ENCODE measurements at places on chromosomes 6 and 20.

GRCh38 chr6:80482056-80482455 is 375.6 kb downstream of the BCKDHB start:
- no peak for DNase-seq

DNA sequence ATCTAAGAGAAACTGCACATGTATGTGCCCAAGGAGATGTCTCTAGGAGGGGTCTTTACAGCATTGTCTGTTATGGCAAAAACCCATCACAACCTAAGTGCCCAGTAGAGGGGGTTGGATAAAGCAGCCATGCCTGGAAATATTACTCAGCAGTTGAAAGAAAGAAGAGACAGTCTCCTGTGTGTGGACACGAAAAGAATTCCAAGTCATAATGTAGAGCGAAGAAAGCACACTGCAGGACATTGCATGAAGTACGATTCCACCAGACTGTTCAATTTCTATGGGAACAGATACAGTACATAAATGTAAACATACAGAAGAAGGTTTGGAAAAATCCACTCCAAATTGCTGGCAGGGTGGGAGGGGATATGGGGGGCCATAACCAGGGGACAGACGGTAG is 7.3 kb upstream of the TGM2 start:
- DNase-seq: peak; percentile 56

- no peak for DNase-seq
Measured at GRCh38 chr20:9270831-9271230, 201.9 kb downstream of the PLCB4 start.

GRCh38 chr20:53805895-53806384 is 212.3 kb upstream of the ZNF217 start:
- DNase-seq: peak; percentile 92

- DNase-seq: no peak
Measured at GRCh38 chr6:90131125-90131524, 165.5 kb downstream of the BACH2 start.

DNA sequence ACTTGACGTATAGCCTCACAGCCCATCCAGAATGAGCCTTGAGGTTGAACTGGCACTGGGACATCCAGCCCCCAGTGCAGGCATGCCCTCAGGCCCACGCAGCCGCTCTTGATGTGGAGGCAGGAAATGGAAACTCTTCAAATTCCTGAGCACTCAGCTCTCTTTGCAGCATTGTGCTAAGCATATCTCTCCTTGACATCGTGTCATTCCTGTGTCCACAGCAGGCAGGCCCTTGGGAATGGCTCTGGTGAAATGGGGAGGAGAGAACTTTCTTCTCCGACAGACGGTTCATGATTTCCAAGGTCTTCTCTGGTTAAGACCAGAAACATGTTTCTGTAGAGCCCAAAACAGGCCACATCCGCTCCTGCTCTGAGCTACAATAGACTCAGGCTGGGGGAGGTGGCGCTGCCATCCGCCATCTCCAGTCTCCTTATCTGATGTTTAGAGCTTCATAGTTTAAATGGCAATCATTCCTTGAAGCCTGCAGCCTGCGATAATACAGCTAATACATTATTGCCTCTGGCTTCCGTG is 248.8 kb downstream of the CDH4 start:
- no peak for DNase-seq

- no peak for DNase-seq
Measured at GRCh38 chr20:3080939-3081388, 3.6 kb downstream of the AVP start.

- DNase-seq: no peak
Measured at GRCh38 chr6:124783344-124783743, 178.9 kb upstream of the RNF217 start.

DNA sequence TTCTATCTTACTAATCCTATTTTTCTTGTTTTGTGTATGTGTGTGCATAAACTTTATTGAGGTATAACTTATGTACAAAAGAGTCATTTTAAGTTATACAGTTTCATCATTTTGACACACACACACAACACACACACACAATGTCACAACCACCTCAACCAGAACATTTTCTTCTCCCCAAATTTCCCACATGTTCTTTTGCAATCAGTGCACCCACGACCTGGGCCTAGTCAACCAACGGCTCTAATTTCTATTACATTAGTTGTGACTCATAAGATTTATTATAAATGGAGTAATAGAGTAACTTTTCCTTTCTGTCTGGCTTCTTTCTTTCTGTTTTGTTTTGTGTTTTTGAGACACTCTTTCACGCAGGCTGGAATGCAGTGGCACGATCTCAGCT is 9.8 kb upstream of the POM121L2 start:
- DNase-seq: no peak

DNA sequence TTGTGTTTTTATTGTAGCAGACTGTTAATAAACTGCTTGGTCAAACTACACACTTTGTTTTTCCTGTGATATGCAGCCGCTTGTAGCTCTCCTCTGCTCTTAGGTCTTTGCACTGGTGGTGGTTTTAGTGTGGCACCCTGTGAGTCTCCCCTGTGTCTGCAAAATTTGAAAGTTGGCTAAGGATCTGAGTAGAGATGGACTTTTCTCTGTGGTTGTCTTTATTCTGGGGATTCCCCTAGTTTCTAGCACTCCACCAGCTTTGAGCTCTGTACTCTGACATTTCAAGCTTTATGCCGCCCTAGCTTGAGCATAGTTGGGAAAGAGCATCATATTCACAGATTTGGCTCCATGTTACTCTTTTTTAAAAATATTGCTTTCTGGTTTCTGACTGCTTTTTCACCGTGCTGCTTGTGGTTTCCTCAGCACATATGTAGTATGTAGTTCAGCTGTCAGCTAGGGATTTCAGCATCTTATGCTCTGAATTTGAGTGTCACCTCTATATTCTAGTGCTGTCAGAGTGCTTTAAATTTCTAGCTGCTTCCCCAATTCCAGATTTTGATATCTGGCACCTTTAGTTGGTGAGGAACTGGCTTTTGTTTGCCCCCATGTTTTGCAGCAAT is 25.4 kb downstream of the CDYL start:
- no peak for DNase-seq

DNA sequence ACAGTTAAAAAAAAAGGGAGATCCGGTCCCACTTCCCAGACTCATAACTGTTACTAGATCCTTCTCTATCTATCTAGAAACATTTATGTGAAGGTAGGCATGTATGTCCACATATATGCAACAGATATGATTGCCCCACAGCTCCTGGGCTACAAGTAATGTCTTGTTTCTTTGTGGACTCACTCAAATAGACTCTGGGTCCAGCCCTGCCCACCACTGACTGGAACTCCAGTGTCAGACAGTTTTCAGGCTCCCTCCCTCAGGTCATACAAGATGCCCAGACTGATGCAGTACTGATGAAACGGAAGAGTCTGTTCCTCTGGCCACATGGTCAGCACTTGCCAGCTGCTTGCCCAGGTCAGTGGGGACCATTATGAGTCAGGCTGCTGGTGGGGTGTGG is 30.8 kb upstream of the IER3 start:
- no peak for DNase-seq

DNA sequence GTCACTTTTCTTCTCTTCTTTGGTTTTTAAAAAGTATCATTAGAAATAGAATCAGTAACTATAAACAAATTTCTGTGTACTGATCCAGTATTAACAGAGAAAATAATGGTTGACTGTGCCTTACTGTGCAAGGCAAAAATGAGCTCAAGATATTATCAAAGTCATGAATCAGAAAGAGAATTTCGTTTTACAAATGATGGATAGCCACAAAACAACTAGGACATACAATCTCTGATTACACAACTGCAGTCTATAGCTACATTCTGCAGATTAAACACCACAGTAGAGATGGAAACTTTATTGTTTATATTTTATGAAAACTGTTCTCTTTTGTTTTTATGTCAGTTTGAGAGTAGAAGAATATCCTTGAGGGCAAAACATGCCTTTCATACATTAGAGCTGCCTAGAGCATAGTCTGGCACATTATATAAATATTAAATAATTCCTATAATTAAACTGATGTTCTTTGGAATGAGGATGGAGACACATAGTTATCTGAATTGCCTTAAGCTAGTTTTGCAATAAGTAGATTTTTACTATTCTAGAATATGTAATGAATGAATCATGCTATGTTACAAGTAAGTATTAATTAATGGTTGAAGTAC is 333.1 kb downstream of the LAMA2 start:
- no peak for DNase-seq

DNA sequence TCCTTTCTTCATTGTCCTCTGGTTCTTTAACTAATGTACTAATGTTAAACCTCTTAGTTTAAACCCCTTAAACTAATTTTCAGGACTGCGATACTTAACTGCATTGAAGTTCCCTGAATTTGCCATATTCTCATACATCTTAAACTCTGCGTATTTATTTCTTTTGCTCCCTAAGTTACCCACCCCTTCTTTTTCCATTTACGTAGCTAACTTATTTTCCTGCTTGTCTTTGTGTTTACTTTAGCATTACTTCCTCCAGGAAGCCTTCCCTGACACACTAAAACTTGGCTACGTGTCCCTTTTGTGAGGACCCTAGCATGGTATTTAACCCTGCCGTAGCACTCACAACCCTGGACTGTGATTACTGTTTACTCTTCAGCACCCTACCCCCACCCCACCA is 79.0 kb downstream of the UBR2 start:
- no peak for DNase-seq

GRCh38 chr6:31057426-31058003 is 47.2 kb downstream of the MUC22 start:
- no peak for DNase-seq

- DNase-seq: no peak
Measured at GRCh38 chr6:51992876-51993275, 94.5 kb downstream of the PKHD1 start.

DNA sequence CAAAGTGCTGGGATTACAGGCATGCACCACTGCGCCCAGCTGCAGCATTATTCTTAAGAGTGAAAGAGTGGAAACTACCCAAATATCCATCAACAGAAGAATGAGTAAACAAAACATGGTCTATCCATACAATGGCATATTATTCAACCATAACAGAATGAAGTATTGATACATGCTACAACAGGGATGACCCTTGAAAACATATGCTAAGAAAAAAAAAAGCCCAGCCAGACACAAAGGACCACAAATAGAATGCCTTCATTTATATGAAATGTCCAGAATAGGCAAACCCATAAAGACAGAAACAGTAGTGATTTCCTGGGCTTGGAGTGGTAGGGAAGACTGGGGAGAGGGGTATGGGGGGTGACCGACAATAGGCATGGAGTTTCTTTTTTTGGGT is 7.1 kb downstream of the TUBB2B start:
- no peak for DNase-seq

DNA sequence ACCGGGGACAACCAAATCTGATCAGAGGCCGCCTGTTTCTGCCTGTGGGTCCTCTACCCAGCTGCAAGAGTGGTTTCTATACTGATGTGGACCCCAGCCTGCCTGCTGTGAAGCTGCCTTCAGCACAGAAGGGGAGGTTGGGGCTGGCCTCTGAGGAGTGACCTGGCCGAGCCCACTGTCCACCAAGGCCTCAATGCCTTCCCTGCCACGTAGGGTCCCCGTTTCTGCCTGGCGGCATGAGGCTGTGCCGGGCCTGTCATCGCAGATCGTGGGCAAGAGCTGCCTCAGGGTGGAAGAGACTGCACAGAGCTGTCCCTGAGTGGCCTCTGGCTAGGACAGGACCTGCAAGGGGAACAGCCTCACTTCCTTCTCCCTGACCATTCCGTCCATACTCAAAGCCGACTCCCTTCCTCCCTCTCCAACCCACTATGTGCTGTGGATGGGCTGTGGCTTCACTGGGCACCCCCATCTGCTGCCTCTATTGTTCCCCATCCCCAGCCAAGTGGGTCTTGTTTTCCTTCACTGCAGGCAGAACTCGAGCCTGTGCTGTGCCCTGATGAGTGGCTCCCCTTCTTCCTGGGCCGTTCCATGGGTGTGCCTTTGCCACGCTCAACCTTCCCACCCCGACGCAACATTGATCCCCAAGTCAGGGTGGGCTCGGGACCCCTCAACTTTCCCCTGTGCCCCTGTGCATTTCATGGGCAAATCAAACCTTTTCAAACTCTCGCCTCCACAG is 60.3 kb downstream of the ERMARD start:
- DNase-seq: no peak

DNA sequence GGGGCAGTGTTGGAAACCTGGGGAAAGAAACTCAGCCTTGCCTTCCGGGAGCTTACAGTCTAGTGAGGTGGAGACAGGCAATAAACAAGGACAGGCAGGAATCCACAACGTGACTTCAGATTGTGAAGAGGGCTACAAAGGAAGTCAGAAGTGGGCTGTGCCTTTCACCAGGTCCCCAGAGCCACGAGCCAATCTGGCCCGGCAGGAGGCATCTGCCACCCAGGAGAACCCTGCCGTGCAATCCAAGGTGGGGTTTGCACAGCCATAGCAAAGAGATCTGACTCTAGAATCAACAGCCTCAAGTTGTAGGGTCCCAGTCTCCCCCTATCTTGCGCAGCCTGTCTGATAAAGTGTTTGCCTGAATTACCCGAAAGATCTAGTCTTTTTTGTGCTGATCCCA is 5.5 kb downstream of the SLC32A1 start:
- DNase-seq: no peak

GRCh38 chr20:38523697-38524096 is 51.1 kb downstream of the RALGAPB start:
- peak; percentile 6 for DNase-seq

DNA sequence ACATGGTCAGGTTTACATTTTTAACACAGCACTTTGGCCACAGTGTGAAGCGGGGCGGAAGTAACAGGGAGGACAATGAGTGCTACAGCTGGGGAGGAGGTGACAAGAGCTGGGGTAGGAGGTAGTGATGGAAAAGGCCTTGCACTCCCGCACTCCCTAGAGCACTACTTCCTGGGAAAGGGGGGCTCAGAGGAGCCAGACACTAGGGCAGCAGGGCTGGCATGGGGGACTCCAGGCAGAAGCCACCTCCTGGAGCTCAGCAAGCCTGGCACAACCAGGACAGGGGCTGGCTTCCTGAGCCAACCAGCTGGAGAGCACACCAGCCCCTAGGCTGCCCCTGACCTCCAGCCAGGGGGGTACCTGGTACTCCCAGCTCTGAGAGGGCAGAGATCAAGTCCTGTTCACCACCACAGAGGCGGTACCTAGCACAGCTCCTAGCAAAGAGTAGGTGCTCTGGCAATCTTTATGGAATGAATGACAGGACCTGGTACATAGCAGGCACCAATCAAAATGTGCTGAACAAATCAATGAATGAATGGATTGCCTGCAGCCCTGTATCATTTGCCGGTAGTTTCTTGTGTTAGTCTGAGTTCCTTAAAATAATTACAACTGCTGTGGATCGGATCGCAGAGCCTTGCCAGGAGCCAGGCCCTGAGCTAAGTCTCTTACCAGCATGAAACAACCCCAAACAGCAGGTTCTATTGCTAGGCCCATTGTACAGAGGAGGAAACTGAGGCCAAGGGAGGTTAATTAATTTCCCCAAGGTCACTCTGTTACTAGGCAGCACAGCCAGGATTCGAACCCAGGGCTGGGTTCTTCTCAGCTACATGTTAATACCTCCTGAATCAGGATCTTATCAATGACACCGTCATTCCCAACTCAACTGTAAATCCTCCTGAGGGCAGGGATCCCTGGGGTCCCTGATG is 15.5 kb downstream of the NOL4L start:
- DNase-seq: no peak
